Left cardiac atrium (tissue), 4 donors: ENCODE measurements at places on chromosomes 2 and 18.

DNA sequence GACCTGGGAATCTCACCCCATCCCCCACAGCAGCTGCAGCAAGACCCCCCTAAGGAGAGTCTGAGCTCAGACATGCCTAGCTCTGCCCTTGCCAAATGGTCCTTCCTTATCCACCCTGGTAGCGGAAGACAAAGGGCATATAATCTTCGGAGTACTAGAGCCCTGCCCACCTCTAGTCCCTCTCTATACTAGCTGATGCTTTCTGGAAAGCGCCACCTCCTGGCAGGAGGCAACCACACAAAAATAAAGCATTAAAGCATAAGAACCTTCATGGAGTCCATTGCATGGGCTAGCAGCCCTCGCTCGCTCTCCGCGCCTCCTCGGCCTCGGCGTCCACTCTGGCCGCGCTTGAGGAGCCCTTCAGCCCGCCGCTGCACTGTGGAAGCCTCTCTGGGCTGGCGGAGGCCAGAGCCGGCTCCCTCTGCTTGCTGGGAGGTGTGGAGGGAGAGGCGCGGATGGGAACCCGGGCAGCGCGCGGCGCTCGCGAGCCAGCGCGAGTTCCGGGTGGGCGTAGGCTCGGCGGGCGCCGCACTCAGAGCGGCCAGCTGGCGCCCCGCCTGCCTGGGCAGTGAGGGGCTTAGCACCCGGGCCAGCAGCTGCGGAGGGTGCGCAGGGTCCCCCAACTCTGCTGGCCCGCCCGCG is 941.2 kb downstream of the SUCLG1 start:
- DNase-seq, result no peak

GRCh38 chr18:47204908-47205522 is 28.9 kb upstream of the IER3IP1 start:
- no peak for DNase-seq

GRCh38 chr2:46564811-46565241 is 85.5 kb downstream of the TMEM247 start:
- DNase-seq, result peak; percentile 38

DNA sequence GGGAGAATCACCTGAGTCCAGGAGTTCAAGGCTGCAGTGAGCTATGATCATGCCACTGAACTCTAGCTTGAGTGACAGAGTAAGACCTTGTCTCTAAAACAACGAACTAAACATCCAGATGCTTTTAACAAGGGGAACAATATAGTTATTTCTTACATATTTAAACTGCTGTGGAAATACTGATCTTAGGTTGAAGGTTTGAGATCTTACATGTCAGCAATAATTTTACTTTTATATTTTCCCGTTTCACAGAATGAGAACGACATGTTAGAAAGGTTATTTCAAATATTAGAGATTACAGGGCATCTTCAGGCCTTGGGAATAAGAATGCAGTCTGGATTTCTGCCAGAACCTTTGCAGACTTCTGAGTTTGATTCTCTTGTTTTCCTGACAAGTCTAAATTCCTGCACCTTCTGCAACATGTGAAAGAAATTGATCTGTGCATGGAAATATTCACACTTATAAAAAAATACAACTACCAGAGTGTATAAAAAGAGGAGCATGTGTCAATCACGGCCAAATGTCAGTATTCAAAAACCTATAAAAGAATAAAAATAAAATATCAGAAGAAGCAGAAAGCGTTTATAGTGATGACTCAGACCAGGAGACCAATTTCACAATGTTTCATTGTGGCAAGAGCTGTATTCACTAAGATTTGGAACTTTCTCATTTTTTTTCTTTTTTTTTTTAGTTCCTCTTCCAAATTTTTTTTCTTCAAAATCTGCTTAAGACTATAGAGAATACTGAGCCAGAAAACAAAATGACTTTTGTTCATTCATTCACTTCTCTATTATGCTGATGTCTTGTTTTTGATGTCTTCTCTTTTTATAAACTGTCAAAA is 29.6 kb downstream of the COLEC12 start:
- DNase-seq, result no peak

DNA sequence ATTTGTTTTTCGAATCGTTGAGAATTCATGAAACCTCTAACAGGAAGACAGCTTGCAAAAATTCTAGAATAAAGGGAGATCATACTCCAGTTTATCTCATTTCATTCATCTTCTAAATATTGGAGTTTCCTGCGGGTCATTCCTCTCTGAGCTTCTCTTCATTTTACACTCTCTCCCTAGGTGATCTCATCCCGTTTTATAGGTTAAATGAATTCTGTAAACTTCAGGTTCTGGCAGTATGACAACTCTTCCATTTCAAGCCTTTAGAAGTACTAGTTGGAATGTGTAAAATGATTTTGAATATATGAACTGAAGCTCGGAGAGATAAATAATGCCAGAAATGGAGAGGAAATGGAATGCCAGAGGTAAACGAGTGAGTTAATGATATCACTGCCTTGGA is 312.4 kb downstream of the METTL4 start:
- DNase-seq, result no peak

- DNase-seq, result no peak
Measured at GRCh38 chr2:204451766-204452165, 93.5 kb upstream of the PARD3B start.

DNA sequence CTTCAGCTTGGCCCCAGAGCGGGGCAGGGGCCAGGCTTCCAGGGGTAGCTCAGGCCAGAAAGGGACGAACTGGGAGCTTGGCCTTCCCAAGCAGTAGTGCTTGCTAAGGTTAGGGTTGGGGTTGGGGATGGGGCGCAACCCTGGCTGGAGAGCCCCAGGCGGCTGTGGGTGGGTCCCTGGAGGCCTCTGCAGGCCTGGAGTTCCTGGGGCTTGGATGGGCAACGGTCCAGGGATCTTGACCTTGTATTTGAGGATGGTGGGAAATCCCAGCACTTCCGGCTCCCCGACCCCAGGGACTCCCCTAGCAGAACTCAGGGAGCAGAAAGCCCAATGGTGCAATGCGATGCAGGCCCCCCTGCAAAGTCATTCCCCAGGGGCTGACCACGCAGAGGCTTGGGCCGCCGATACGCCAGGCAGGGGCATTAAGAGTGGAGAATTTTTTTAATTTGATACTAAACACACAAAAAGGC is 12.6 kb upstream of the MLPH start:
- DNase-seq, result peak; percentile 63

GRCh38 chr18:79496237-79496977 is 100.7 kb downstream of the NFATC1 start:
- DNase-seq, result peak; percentile 17

- DNase-seq, result no peak
Measured at GRCh38 chr2:179250848-179251504, 13.7 kb downstream of the SESTD1 start.

- DNase-seq, result no peak
Measured at GRCh38 chr2:85656468-85656867, 11.5 kb downstream of the SFTPB start.

DNA sequence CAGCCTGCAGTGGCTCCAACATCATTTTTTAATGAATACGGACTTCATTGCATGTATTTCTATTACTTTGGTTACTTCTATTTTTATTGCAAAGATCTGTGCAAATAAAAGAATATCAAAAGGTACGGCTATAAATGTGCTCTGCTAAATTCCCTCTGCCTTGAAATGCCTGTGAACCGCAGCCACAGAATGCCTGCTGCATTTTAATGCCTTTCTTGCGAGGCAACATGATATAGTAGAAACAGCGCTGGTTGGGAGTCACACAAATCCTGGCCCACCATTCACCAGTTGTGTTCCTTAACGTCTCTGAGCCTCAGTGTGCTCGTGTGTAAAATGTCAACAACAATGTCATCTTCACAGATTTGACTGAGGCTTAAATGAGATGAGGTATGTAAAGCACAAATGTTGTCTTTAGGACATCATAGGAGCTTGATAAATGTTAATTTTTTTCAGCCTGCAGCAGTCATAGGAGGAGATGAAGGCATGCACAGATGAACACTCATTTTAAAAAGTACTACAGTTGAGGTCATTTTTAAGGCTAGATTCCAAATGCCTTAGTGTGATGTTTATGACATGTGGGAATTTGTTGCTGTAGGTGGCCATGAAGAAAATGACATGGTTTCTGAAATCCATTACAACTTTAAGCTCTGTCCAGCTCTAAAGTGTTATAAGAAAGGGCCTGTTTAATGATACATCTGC is 187.6 kb upstream of the NRP2 start:
- no peak for DNase-seq

- peak; percentile 37 for DNase-seq
Measured at GRCh38 chr18:48863432-48864065, 87.2 kb downstream of the SMAD7 start.

DNA sequence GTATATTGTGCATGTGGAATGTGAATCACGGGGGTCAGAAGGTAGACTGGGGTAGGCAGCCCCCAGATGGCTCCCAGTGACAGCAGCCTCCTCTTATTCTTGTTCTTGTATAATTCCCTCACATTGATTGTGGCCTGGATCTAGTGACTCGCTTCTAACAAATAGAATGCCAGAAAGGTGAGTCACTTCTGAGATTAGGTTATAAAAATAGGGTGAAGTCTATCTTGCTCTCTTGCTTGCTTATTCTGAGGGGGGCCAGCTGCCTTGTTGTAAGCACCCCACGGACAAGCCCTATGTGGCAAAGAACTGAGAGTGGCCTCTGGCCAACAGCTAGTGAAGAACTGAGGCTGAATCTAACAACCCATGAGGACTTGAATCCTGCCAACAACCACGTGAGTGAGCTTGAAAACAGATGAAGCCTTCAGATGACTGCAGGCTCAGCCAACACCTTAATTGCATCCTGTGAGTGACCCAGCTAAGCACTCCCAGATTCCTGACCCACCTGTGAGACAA is 15.6 kb upstream of the RMND5A start:
- peak; percentile 45 for DNase-seq

GRCh38 chr2:25237764-25238163 is 69.4 kb upstream of the POMC start:
- DNase-seq, result no peak

GRCh38 chr2:111679202-111679601 is 204.8 kb downstream of the ANAPC1 start:
- no peak for DNase-seq

- peak; percentile 26 for DNase-seq
Measured at GRCh38 chr2:197675711-197676188, 363 bp upstream of the RFTN2 start.

- no peak for DNase-seq
Measured at GRCh38 chr2:177611310-177611886, 218.8 kb downstream of the AGPS start.

DNA sequence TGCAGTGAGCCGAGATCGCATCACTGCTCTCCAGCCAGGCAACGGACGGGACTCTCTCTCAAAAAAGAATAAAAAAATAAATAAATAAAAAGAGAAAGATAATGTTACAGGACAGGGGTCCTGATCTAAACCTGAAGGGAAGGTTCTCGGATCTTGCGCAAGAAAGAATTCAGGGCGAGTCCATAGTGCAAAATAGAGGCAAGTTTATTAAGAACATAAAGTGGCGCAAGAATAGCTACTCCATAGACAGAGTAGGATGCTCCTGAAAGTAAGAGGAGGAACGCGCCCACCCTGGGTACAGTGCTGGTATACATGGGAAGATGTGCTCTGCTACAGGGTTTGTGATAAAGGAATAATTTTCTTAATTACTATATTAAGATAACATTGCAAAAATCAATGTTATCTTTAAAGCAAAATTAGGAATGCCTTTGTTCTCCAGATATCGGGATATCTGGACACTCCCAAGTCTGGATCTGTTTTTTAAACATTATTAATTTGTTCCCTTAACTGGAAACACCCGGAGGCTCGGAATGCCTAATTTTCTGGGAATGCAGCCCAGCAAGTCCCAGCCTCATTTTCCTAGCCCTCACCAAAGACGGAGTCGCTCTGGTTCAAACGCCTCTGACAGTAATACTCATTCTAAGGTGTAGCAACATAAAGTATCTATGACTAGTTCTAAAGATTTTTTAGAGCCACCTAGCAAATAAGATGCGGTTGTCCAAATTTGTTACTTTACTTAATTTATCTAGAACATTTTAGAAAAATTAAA is 38.8 kb downstream of the ACSL3 start:
- no peak for DNase-seq

GRCh38 chr2:54048117-54048785 is 67.2 kb upstream of the ACYP2 start:
- no peak for DNase-seq

- peak; percentile 32 for DNase-seq
Measured at GRCh38 chr2:182862091-182862490, 4.3 kb downstream of the FRZB start.

- DNase-seq, result no peak
Measured at GRCh38 chr2:67463810-67464209, 66.7 kb downstream of the ETAA1 start.

DNA sequence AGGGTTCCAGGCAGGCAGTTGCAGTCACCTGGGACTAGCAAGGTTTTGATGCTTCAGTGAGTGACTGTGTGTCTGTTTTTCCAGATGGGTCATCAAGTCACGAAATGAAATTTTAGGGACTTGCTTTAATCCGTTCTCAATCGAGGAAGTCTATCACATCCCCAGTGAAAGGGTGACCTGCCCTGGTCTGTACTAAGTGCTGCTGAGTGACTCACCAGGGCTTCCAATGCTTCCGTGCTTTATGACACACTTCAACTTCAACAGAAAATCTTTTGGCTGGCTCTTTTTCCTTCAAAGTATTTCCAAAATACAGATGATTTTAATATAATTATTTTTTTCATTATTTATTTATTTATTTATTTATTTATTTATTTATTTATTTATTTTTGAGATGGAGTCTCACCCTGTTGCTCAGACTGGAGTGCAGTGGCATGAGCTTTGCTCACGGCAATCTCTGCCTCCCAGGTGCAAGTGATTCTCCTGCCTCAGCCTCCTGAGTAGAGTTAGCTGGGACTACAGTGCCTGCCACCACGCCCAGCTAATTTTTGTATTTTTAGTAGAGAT is 18.4 kb downstream of the TFCP2L1 start:
- no peak for DNase-seq

- no peak for DNase-seq
Measured at GRCh38 chr18:9835113-9835755, 50.5 kb upstream of the TXNDC2 start.

DNA sequence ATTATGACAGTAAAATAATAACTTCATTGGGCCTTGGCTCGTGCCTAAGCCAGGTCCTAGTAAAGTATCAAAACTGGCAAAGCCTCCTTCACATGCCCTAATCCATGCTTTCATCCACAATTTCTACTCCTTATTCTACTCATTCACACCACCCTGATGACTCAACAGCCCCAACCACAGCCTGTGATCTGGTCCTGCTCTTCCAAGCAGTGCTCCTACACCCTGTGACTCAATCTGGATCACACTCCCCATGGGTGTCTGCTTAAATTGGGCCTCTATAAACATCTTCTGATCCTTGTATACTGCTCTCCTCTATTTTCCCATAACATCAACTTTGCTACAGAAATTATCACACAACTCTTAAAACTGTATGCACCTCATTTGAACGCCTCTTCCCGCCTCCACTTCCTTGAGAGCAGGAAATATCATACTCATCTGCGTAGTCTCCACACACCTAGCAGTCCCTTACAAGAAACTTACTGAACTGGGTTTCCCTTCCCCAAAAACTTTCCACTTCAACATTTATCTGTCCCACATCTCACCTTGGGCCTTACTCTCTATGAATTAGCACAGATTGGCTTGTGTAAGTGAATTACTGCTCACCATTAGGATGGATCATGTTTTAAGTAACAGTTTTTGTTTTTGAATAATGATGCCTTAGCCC is 15.9 kb downstream of the GTF3C3 start:
- DNase-seq, result no peak
